ENCODE measurements at places on chromosomes 3 and 15. TPM values are rescaled to one million over a fixed set of nuclear protein-coding genes. Genes with fewer than 3 reads are reported as not detected.

GRCh38 chr15:63374686-63375520 lies 6.7 kb downstream of the CA12 start:
- H3K27me3 ChIP-seq = peaks cover 4% of the 10 kb centered on the region
- DNase-seq = peak; percentile 89
- H3K36me3 ChIP-seq = no peaks in the 10 kb centered on the region
- H3K4me1 ChIP-seq = peaks cover 10% of the 10 kb centered on the region
- no peak overlapping the region for H3K4me3 ChIP-seq
- peak overlapping the region; percentile 62 for H3K27ac ChIP-seq

DNA sequence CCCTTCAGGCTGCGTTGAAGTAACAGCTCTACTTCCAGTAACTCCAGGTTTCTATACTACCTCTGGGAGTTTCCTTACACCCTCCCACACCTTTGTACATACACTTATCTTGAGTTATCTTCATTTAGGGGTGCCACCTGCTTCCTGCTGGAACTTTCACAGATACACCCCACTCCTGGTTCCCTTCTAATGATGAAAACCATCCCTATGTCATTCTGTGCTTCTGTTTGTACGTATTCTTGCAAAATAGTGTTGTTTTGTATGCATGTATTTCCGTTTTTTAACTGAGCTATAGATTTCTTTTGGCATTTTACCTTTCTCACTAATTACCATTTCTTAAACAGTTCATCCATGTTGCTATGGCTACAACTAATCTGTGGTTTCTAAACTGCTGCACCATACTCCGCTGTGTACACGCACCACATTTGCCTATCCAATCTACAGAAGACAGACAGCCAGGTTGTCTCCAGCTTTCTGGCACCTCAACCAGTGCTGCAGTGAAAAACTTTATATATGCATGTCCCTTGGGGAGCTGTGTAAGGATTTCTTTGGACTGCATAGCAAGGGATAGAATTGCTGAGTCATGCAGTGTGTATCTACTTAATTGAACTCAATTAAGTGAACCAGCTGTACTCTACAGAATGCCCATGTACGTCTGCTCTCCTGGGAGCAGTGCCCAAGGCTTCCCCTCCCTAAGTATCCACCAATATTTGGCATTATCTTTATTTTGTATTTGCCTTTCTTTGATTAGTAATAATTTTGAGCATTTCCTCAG lies 61.4 kb upstream of the ST8SIA2 start:
- no peaks in the 10 kb centered on the region for H3K27me3 ChIP-seq
- H3K36me3 ChIP-seq = no peaks in the 10 kb centered on the region
- H3K4me3 ChIP-seq = no peak overlapping the region
- no peaks in the 10 kb centered on the region for H3K4me1 ChIP-seq

- no peaks in the 10 kb centered on the region for H3K27me3 ChIP-seq
- no peak for DNase-seq
- H3K27ac ChIP-seq = no peak overlapping the region
- H3K4me3 ChIP-seq = no peak overlapping the region
Measured at GRCh38 chr3:137998121-137999042, 11.6 kb upstream of the CLDN18 start.

GRCh38 chr3:128996200-128996599 lies 2.3 kb upstream of the CFAP92 start:
- no peak overlapping the region for H3K4me3 ChIP-seq
- H3K36me3 ChIP-seq = no peaks in the 10 kb centered on the region
- DNase-seq = no peak
- H3K27ac ChIP-seq = no peak overlapping the region

The PPP1R14D gene
- not detected for polyA plus RNA-seq

GRCh38 chr15:41996376-41996775 lies 24.0 kb upstream of the EHD4 start:
- no peaks in the 10 kb centered on the region for H3K4me1 ChIP-seq
- DNase-seq = no peak
- H3K36me3 ChIP-seq = no peaks in the 10 kb centered on the region
- H3K27ac ChIP-seq = no peak overlapping the region

GRCh38 chr15:32951736-32952464 lies 234.1 kb downstream of the GREM1 start:
- H3K27ac ChIP-seq = no peak overlapping the region
- peak; percentile 24 for DNase-seq
- H3K36me3 ChIP-seq = no peaks in the 10 kb centered on the region

DNA sequence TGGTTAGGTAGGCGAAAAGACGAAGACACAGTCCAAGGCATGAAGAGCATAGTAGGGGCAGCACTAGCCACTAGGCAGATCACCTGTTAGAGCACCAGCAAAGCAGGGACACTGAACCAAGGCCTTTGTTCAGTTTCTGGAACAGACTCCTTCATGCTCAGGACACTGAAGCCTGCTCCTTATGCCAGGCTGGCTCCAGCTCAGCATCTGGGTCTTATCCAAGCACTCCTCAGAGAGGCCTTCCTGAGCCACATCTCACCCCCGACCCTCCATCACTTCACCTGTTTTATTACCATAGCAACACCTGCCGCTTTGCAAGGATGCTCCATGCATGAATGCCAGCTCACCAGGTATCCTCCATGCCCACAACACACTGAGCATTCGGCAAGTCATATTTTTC lies 206.3 kb upstream of the CHRNA7 start:
- H3K36me3 ChIP-seq = no peaks in the 10 kb centered on the region
- DNase-seq = no peak
- H3K4me1 ChIP-seq = no peaks in the 10 kb centered on the region
- H3K27me3 ChIP-seq = no peaks in the 10 kb centered on the region

The ATP2C1 gene
- polyA plus RNA-seq = 41.4 TPM

- peak within 1 kb of the TSS; percentile 94 for H3K4me3 ChIP-seq
- peaks cover 19% of the 10 kb centered on the region for H3K4me1 ChIP-seq
- peak; percentile 100 for DNase-seq
- peaks cover 22% of the 10 kb centered on the region for H3K36me3 ChIP-seq
- no peaks in the 10 kb centered on the region for H3K27me3 ChIP-seq
Measured at GRCh38 chr3:101676765-101677435, at the start of gene ZBTB11. Gene ZBTB11 (minus strand): TSS chr3:101677132. CDS start chr3:101676914, 218 bp downstream.

- no peak overlapping the region for H3K27ac ChIP-seq
- H3K27me3 ChIP-seq = no peaks in the 10 kb centered on the region
- no peaks in the 10 kb centered on the region for H3K36me3 ChIP-seq
- no peak overlapping the region for H3K4me3 ChIP-seq
Measured at GRCh38 chr3:63961891-63962290, 49.7 kb upstream of the SCAANT1 start.

The STAC gene
- polyA plus RNA-seq = 8.3 TPM

DNA sequence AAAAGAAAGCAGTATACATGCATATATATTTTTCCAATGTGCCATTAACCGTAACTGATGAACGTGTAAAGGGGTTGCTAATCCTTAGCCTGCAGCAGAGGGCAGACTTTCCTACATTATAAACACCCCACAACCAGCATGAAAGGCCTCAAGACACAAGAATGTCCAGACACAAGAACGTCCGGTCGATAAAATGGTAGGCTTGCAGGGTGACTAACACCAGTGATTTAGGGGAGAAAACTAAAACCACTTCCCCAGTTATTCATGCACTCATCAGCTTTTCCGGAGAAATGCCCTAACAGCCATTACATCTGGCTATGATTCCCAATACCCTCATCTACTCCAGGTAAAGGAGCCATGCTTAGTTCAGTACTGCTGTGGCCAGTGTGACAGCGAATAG lies 57.4 kb downstream of the LRTM1 start:
- H3K27me3 ChIP-seq = no peaks in the 10 kb centered on the region
- no peaks in the 10 kb centered on the region for H3K36me3 ChIP-seq
- no peaks in the 10 kb centered on the region for H3K4me1 ChIP-seq
- DNase-seq = peak; percentile 61
- no peak overlapping the region for H3K27ac ChIP-seq
- no peak overlapping the region for H3K4me3 ChIP-seq

The PRRT3 gene
- polyA plus RNA-seq = 1.1 TPM

The SCAP gene
- 45.4 TPM for polyA plus RNA-seq

DNA sequence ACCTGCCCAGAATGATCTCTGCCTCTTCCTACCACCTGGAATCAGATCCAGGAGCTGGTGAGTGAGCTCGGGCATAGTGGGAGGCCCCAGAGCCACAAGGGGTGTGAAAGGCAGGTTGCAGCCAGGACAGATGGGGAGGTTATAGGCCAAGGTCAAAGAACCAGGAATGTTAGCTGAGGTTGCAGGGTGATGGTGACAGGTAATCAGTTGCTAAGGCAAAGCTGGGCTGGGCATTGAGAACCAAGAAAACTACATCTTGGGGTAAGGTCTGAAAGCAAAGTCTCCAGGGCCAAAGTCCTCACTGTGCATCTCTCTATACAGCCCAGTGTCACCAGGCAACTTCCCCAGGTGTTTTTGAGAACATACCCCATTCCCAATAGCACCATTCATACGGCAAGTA lies 38.4 kb upstream of the SLC6A11 start:
- H3K36me3 ChIP-seq = no peaks in the 10 kb centered on the region
- no peak for DNase-seq
- H3K27me3 ChIP-seq = no peaks in the 10 kb centered on the region
- H3K4me3 ChIP-seq = no peak overlapping the region
- H3K4me1 ChIP-seq = no peaks in the 10 kb centered on the region

DNA sequence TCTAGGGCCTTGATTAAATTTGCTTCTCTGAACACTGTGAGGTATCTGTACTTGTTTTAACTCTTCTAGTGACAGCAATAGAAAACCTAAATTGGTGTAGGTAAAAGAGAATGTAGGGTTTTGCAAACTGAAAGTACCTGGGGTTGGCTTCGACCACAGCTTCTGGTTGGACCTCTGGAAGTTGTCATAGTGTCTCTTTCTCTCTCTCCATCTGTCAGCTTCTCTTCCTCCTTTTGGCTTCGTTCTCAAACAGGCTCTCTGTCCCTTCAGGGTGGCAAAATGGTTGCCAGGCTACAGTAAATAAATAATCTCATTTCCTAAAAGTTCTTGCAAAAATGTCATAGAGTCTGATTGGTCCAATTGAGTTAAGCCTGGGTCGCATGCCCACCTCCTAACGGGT lies 149.3 kb upstream of the CTDSPL start:
- no peaks in the 10 kb centered on the region for H3K27me3 ChIP-seq
- peak; percentile 47 for DNase-seq
- peaks cover 11% of the 10 kb centered on the region for H3K4me1 ChIP-seq
- no peaks in the 10 kb centered on the region for H3K36me3 ChIP-seq
- no peak overlapping the region for H3K27ac ChIP-seq
- H3K4me3 ChIP-seq = no peak overlapping the region

DNA sequence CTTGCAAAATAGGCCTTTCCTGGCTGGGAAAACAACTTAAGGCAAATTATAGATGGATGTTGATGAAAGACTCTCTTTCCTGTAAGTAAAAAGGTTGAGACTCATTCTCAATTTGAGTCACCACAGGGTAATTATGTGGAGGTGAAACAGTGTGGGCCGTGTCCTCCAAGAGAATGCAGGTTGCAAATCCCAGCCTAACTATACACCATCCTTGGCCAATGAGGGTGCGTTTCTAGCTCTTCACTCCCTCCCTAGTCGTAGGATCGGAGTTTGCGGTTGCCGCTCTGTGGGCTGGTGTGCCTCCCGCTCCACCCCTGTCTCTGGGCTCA lies 259.9 kb downstream of the PLCL2 start:
- H3K36me3 ChIP-seq = no peaks in the 10 kb centered on the region
- DNase-seq = no peak

GRCh38 chr3:144458283-144458682 lies 486.7 kb downstream of the DIPK2A start:
- H3K4me3 ChIP-seq = no peak overlapping the region
- no peak for DNase-seq
- no peaks in the 10 kb centered on the region for H3K27me3 ChIP-seq
- H3K27ac ChIP-seq = no peak overlapping the region
- no peaks in the 10 kb centered on the region for H3K36me3 ChIP-seq

DNA sequence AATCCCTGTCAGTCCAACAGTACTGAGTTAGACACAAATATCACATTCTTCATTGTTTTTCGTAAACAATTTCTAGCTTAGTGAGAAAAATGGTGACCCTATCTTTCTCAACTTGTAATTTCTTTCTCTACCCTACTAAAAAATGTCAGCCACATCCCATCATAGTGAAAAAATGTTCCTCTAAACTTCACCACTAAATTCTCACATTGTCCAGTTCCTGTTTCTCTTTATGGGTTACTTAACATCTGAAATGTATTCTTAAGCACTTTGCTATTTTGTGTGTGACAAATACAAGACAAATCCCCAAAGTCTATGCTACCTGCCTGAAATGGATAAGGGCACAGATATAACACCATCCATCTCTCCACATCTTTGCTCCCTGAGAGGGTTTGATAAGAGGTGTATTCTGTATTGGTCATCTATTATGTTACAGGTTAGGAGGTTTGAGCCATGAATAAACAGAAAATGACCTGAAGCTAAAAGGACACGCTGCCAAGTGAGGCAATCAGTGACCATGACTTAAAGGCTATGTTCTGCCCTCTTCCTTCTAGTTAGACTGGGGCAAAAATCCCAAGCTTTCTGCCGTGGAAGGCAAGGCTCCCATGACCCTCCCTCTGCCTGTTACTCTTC lies 118.2 kb downstream of the GADL1 start:
- H3K27ac ChIP-seq = no peak overlapping the region
- H3K4me1 ChIP-seq = no peaks in the 10 kb centered on the region
- no peaks in the 10 kb centered on the region for H3K36me3 ChIP-seq
- H3K4me3 ChIP-seq = no peak overlapping the region
- no peak for DNase-seq

- no peaks in the 10 kb centered on the region for H3K27me3 ChIP-seq
- no peaks in the 10 kb centered on the region for H3K4me1 ChIP-seq
- H3K27ac ChIP-seq = no peak overlapping the region
Measured at GRCh38 chr3:133459400-133459799, 59.5 kb downstream of the BFSP2 start.

GRCh38 chr15:62875626-62876021 lies 166.9 kb upstream of the TPM1 start:
- no peak overlapping the region for H3K27ac ChIP-seq
- no peaks in the 10 kb centered on the region for H3K27me3 ChIP-seq
- no peak for DNase-seq
- no peaks in the 10 kb centered on the region for H3K36me3 ChIP-seq
- H3K4me3 ChIP-seq = no peak overlapping the region

DNA sequence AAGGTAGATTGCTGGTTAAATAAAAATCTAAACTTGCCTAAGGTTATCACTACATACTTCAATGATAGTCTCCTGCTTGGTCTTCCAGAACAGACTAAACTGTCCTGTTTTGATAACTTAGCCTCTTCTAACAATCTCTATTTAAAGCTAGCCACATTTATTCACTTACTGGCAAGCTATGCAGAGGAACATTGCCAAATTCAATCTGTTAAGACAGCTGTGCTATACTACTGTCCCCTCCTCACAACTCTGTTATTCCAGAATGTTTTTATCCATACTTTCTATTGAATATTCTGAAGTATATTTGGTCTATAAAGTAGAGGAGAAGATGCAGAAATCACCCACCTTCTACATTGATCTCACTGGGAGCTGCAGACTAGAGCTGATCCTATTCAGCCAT lies 594.0 kb upstream of the CCDC54 start:
- no peaks in the 10 kb centered on the region for H3K27me3 ChIP-seq
- H3K4me3 ChIP-seq = no peak overlapping the region
- no peak for DNase-seq
- H3K36me3 ChIP-seq = no peaks in the 10 kb centered on the region
- no peaks in the 10 kb centered on the region for H3K4me1 ChIP-seq

- H3K27ac ChIP-seq = no peak overlapping the region
- no peaks in the 10 kb centered on the region for H3K27me3 ChIP-seq
- no peak overlapping the region for H3K4me3 ChIP-seq
Measured at GRCh38 chr15:52559022-52559421, 9.8 kb downstream of the ARPP19 start.

The UBE2E2 gene
- 21.5 TPM for polyA plus RNA-seq

Measured in lung (tissue), 17 donors.